EL (cell line): ENCODE measurements at places on chromosomes 3 and 15.

DNA sequence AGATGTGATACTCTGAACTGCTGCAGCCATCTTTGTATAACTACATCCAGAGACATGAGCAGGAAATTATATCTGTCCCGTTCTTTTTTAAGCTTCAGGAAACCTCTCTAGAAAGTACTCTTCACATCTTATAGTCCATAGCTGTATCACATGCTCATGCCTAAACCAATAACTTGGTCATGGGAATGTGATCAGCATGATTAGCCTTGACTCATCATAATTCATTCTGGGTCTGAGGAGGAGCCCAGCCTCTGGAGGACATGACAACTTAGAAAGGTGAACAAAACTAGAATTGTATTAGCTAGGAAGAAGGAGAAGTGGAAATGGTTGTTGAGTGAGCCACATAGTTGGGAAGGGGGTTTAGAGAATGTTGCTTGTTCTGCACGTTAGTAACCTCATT is 12.9 kb downstream of the PPM1L start:
- no peak for DNase-seq

DNA sequence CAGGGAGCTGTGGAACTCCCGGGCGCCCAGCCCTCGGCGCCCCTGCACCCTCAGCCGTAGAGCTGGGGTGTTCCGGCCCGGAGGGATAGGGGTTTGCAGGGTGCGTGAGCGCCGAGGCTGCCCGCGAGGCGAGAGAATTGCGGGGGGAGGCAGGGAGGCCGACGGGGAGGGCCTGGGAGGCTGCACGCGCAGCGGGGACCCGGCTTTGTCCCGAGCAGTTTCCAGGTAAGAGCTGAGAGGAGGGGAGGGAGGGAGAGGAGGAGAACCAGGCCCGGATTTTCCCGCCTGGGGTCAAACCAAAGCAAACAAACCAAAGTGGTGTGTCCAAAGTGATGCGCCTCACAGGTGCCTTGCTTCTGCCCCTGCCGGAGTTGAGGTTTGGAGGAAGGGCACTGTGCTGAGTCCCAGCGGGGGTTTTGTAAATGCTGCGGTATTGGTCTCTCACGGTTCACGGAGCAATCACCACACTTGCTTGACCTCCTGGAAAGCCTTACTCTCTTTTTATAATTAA is 146.4 kb downstream of the TJP1 start:
- DNase-seq, result no peak

DNA sequence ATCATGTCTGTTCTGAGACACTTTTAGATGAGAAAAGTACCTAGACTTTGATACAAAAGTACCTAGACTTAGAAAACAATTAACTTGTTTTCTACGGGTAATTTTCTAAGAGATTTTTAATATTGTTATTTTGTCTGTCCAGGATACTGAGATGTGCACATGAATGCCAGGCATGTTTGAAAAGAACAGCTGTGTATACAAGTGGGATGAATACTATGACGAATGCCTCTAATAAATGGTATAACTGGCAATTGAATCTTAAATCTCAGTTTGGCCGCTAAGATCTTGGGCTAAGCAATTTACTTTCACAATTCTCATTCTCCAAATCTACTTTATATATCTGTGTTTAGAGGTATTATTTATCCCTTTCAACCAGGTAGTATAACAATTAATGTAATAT is 207.4 kb downstream of the CBLB start:
- DNase-seq, result no peak

DNA sequence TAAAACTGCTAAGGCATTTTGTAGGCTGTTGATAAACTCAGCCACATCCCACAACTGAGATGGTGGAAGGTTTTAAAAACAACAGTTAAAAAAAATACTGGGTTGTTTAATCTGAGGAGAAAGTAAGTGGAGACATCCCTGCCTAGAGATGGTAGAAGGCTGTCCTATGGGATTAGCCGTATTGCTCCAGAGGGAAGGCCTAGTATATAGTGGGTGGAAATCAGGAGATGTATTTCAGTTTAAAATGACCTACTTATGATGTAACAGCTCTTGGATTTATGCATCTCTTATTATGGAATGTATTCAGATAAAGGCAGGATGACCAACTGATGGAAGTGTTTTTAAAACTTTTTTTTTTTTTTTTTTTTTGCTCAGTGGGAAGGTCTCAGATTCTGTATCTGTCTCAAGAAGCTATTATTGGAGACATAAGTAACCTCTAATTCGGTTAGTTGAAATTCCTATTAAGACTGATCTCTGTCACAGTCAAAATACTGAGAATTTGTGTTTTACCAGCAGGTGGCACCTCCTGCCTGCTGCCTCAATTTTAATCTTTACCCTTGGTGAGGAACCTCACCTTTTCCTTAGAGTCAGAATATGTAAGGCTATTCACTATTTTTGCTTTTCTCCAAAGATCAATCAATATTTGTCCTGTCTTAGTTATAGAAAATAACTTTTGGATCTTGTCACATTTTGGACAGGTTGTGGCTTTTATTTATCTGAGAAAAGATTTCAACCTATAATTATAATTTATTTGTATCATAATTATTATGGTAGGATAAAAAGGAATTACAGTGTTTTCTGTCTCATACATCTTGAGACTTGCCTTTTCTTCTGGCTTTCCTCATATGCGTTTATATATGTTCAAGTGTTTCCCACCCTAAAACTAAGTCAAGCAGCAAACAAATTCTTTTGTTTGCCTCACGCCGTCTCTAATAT is 63.0 kb downstream of the VPS8 start:
- DNase-seq, result peak; percentile 32

GRCh38 chr3:143309705-143310104 is 190.1 kb downstream of the CHST2 start:
- no peak for DNase-seq

DNA sequence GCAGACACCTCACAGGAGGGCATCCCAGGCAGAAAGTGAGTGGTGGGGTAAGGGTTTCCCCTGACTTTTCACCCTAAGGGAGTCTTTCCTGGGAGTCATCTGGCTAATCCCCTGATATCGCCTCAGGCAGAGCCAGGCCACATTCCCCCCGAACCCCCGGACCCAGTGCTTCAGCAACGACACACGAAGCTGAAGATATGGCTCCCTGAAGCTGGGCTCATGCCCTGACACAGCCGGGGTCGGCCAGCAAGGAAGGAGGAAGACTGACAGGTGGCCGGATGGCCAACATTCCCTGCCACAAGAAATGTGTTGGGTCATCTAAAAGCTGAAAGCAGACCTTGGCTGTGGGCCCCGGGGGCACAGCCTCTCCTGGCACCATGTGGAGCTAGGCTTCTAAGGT is 14.4 kb downstream of the CHST13 start:
- no peak for DNase-seq

DNA sequence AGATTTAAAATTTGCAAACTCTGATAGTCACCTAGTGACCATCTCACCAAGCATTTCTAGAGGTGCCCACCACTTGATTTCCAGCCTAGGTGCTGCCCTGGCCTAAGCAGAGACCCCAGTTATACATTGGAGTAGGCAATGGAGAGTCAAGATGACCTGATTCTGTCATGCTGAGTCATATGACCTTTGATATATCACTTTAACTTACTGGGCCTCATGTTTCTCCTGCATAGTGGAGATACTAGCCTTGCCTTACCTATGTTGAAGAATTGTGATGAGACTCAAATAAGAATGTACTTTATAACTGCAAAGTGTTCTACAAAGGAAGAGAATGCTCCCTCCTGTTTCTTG is 75.5 kb upstream of the XCR1 start:
- no peak for DNase-seq

DNA sequence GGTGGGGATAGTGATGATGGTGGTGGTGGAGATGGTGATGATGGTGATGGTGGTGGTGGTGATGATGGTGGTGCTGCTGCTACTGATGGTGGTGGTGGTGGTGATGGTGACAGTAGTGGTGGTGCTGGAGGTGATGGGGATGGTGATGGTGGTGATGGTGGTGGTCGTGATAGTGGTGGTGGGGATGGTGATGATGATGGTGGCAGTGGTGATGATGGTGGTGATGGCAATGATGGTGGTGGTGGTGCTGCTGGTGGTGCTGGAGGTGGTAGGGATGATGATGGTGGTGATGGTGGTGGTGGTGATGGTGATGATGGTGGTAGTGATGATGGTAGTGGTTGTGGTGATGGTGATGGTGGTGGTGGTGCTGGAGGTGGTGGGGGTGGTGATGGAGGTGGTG is 21.3 kb downstream of the DNAJB8 start:
- no peak for DNase-seq

DNA sequence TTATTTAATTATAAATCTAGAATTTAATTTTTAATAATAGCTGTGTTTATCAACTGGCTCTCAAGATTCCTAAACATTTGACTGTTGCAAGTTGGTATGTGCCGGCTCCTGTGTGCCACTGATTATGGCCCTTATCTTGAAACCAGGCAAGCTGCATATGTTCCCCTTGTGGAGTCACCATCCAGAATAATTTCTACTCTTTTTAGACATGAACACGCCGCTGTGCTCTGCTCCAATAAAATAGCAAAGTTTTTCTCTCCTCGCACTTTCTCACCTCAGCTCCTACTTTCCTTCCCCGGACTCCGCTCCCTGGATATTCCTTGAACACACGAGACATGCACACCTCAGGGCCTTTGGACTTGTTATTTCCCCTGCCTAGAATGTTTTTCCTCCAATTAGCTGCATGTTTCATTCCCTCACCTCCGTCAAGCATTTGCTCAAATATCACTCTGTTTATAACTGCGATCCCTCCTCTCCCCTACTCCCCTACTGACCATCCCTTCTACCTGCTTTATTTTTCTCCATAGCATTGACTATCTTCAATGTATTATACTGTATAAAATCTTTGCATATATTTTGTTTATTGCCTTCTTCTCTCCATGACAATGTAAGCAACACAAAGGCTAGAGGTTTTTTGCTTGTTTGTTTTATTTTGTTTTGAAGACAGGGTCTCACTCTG is 26.1 kb upstream of the ERICH6 start:
- no peak for DNase-seq

DNA sequence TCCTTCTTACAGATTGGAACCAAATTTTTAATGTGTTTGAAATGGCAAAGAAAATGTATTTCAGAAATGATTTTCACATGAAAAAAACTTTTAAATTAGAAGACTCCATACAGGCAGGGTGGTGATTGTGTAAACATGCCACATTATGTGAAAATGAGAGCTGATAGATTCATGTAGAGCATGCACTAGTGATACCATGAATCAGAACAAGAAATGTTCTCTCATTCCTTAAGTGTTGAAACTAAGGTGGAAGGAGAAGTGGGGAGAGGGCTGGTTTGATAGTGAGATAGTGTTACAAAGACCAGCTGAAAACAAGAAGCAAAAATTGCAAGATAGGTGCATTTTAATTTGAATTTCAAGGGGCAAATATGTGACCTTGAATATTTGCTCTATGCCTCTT is 100.3 kb downstream of the CCNL1 start:
- DNase-seq, result no peak

- no peak for DNase-seq
Measured at GRCh38 chr15:70523616-70524015, 239.7 kb downstream of the UACA start.

GRCh38 chr3:66828303-66828702 is 169.8 kb upstream of the KBTBD8 start:
- no peak for DNase-seq

DNA sequence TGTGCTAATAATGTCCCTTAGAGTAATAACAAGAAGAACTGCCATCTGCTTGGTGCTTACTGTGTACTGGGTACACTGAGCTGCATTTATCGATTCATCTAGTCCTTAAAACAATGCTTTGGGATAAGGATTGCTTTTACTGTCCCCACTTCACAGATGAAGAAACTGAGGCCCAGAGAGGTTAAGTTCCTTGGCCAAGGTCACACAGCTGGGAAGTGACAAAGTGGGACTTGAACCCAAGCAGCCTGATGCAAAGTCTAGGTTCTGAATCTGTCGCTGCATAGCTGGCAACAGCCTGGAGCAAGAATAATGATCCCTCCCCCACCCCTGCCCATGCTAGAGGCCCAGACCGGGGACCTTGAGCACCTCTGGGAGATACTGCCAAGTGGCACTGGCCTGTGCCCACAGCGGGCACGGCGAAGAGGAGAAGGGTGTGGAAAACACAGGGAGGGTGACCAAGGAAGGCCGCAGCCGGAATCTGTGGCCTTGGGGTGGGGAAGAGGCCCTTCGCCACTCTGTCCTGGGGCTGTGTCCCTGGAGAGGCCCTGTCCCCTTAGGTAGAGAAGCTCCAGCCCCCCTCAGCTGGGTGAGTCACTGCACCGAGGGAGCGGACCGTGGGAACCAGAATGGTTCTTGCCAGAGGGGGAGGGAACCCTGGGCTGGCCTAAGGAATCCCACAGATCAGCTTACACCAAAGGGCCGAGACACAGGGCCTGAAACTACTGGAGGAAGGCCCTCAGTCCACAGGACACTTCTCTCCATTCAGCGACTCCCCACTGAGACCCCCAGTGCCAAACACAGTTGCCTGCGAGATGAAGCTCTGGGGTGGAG is 3.5 kb downstream of the PLXND1 start:
- peak; percentile 90 for DNase-seq

- no peak for DNase-seq
Measured at GRCh38 chr15:73493922-73494321, 51.0 kb downstream of the REC114 start.

- no peak for DNase-seq
Measured at GRCh38 chr15:31243895-31244294, 82.7 kb upstream of the KLF13 start.

DNA sequence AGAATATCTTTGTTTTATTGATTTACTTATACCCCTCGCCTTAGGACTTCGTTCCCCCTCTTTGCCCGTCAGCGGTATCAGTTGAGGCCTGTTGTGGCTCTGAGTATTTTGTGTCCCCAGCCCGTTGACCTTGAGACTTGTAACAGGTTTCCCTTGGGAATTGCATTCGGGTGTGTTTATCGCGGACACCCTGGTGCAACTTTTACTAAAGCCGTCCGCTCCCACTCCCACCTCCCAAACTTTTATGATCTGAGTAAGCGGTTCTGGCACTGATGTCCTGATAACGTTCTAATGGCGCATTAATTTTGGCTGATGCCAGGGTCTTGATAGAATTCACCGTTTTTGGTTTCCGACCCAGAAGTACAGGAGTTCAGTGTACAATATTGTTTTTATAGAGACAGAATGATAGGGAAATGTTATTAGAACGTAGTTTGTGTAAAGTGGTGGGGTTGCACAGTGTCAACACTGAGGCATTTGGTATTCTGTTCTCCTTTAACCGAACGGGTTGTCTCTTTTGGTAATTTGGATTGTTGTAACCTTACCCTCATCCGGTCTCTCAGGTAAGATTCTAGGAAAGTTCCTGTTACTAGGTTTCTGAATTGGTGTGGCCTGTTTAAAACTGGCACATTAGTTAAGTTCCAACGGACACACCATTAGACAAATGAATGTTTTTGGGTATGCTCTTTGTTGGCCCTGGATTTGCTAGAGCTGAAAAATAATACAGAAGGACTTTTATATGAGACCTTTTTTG is 47.8 kb downstream of the OIP5 start:
- peak; percentile 24 for DNase-seq

DNA sequence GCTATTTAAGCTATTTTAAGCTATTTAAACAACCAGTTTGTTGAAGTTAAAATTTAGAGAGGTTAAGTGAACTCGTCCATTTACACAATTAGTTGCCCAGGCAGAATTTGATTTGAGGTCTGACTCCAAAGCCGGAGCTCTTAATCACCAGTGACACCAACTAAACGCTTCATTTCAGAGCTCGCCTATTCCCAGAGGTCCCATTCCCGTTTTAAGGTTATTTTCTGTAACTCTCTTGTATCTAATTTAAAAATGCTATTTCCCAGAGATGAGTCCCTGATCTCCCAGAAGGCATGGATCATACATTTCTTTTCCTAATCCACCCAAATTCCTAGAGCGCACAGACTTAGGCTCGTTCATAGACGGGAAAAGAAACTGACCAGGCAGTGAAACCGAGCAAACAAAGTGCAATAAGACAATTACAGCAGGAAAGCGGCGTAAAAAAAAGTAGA is 904 bp upstream of the MCTP2 start:
- DNase-seq, result no peak

GRCh38 chr3:137047240-137047639 is 89.5 kb downstream of the IL20RB start:
- DNase-seq, result no peak
